ENCODE measurements at places on chromosomes 1 and 21.

DNA sequence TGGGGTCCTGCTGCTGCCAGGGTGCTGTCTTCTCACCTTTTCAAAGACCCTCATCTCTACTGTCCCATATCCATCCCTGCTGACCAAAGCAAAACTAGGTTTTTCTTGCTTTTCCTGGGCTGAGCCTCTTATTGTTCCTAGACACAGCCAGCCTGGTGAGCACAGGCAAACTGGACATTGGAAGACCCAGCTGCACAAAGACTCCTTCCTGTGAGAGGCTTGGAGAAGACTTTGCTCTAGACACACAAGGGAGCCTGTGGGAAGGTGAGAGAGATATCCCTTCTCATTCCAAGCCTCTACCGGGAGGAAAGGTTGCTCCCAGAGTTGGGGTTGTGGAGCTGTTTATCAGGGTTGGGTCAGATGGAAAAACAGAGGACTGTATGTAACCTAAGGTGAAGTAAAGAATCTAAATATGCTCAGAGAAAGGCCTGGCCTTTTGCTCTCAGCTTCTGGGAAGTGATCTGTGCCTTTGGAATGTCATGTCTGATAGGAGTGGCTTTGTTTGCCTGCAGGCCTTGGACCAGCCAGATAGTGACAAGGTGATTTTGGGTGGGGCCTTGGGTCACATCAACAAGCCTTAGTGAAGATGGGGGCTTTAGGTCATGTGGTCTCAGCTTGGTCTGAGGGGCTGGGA, 87.6 kb upstream of the RUNX1 start:
- DNase-seq, result no peak

GRCh38 chr1:193189442-193190095, 3.2 kb upstream of the B3GALT2 start:
- no peak for DNase-seq

- DNase-seq, result no peak
Observed at GRCh38 chr1:157856538-157856937, 14.9 kb upstream of the CD5L start.

DNA sequence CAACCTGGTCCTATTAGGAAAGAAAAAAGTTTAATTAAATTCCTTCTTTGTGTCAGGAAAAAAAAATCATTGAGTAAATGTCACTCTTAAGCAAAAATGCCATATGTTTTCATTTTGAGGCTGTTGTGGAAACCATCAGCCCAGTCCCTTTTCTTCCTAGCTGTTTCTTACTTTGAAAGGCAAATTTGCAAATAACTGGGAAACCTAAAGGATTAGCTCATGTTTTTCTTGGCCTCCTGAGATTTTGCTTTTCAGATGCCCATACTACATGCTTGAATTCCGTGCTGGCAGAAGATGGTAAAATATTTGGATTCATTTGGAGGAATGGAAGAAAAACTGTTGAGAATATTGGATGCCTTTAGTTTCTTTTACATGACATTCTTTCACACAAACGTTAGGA, 182.1 kb upstream of the ADAMTS5 start:
- no peak for DNase-seq

GRCh38 chr1:247332215-247332622, 552 bp upstream of the ZNF496 start:
- peak; percentile 33 for DNase-seq

GRCh38 chr1:205480349-205480985, 24.0 kb upstream of the CDK18 start:
- peak; percentile 64 for DNase-seq

DNA sequence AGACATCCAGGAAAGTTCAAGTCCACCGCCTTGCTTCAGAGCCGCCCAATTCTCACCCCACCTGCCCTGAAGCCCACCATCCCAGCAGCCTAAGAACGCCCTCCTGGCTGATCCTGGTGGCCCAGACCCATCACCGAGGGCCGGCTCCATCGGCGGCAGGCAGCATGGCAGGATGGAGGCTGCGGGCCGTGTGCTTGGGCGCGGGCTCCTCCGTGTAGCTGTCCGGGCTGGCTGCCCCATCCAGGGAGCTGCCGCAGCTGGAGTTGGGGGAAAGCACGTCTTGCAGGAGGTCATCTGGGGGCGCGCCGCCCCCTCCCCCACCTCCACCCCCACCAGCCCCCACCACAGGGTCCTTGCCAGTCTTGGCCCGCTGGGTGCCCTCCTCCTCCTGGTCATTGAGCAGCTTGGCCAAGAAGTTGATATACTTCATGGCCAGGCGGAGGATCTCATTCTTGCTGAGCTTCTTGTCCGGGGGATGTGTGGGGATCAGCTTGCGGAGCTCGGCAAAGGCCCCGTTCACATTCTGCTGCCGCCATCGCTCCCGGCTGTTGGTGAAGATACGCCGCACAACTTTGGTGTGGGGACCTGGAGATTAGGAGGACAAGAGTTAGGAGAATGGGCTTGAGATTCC, 12.3 kb downstream of the TAL1 start:
- DNase-seq, result no peak
